Keratinocyte (primary cell): ENCODE measurements at places on chromosomes 4 and X.

- no peak for DNase-seq
These were observed 84.2 kb downstream of the SORCS2 start for GRCh38 chr4:7276515-7276914.

GRCh38 chr4:38290366-38290765 lies 330.2 kb downstream of the PTTG2 start:
- no peak for DNase-seq

DNA sequence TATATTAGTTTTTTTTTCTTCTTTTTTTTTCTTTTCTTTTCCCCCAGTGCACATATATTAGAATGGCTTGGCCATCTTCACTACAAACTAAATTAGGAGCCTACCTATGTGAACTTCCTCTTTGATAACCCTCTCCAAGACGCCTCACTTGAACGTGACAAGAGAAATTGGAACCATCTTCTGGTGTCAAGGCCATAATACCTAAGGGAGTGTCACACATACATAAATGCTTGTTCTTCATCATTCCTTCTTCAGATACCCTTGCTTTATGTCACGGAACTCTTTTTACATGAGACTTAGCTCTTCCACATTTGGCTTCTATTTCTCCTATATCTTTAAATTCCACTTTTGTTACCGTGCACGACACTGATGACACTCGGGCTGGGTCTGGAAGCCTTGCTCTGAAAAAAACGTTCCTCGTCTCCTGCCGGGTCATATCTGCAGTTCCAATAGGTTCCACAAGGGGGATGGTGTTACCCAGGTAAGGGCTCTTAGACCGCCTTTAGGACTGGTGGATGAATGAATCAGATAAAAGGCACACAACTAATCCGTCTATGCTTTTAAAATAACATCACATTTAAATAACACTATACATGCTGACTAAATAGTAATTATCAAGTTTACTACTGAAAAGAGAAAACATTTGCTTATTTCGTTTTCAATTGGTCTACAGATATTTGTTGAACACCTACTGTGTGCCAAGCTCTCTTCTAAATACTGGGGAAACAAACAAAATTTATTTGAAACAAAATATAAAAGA lies 19.9 kb downstream of the DGAT2L6 start:
- peak; percentile 36 for DNase-seq

- DNase-seq, result no peak
These were observed 671.5 kb upstream of the GRIA3 start for GRCh38 chrX:122512561-122513072.

DNA sequence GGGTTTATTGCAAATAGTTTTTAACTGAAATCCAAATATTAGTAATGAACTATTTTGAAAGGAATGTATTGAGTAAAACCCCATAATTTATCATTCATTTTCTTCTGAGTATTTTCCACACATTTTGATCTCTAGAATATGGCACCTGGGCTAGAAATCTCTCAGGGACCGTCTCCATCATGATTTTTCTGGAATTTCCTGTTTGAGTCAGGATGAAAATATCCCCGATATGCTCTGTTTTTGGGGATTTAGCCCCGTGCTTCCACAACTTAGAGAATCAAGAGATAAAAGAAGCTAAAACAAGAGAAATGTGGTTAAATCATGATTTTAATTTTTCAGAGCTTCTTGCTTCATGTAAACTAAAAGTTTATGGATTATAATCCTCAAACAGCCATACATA lies 114.2 kb downstream of the SPCS3 start:
- no peak for DNase-seq

GRCh38 chr4:40395908-40396793 lies 61.0 kb downstream of the CHRNA9 start:
- DNase-seq, result no peak

DNA sequence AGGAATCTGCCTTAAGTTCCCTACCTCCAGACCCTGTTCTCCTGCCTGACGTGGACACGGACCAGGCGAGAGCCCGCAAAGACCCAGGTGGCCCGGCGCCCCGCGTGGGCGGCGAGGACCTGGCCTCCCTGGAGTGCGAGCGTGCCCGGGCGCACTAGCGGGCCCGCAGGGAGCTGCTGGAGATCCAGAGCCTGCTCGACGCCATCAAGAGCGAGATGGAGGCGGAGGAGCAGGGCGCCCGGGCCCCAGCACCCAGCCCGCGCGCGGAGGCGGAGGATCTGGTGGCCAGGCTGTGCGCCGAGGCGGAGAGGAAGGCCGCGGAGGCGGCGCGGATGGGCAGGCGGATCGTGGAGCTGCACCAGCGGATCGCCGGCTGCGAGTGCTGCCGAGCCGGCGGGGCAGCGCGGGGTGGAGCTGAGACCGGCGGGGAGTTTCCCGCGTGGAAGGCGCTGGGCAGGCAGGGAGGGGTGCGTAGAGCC lies 18.2 kb downstream of the MRFAP1 start:
- DNase-seq, result no peak

- DNase-seq, result no peak
These were observed 244.3 kb upstream of the DCAF8L1 start for GRCh38 chrX:28225513-28225912.

DNA sequence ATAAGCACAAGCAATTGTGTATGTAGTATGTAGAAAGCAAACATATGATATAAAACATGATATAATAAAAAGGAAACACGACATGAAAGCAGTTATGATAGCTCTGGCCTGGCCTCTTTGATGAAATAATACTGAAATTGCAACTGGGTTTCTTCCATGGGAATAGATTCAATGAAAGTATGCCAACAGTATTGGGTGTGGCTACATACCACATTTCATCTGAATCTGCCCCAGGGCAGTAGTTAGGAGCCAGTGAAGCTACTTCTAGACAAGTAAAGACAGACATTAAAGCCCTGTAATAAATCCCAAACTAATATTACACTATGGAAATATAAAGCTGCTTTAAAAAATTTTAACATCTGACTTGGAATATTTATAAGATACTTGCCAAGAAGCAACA lies 207.3 kb downstream of the FBXW7 start:
- peak; percentile 76 for DNase-seq

GRCh38 chr4:1904042-1904441 lies 32.8 kb downstream of the NSD2 start:
- no peak for DNase-seq

DNA sequence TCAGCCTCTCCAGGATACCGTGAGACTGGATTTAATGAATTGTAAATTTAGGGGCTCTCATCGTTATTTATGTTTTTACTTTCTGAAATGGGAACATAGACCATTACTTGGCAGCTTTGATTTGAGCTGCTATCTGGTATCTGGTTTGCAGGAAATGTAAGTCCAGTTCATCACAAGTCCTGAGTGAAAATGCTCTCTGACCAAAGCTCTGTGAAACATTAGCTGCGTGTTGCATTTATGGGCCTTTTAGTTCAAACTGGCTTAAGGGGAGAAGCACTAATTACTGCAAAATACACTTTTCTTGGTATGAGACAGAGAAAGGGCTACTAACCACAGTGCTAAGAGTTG lies 420 bp downstream of the CC2D2A start:
- no peak for DNase-seq

DNA sequence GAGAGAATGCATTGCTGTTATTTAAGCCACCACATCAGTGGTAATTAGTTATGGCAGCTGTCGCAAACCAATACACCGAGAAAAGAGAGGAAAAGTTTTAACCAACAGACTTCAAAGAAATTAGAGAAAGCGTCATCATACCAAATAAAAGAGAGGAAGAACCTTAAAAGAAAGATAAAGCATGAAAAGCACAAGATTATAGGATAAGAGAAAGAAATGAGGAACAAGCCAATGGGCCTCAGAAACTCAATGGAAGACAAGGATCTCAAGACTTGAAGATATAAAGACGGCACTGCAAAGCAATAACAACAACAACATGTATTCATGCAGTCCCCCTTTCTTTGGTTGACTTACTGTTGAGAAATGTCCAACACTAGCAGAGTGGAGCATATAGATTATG lies 22.8 kb upstream of the ASMTL start:
- DNase-seq, result no peak

GRCh38 chr4:48153791-48154550 lies 19.9 kb upstream of the TXK start:
- no peak for DNase-seq

- DNase-seq, result no peak
These were observed 50.7 kb downstream of the MXRA5 start for GRCh38 chrX:3295731-3296130.

- DNase-seq, result no peak
These were observed 111.2 kb downstream of the ARAP2 start for GRCh38 chr4:36133086-36133485.

GRCh38 chrX:96655947-96656623 lies 28.6 kb upstream of the DIAPH2 start:
- DNase-seq, result no peak

DNA sequence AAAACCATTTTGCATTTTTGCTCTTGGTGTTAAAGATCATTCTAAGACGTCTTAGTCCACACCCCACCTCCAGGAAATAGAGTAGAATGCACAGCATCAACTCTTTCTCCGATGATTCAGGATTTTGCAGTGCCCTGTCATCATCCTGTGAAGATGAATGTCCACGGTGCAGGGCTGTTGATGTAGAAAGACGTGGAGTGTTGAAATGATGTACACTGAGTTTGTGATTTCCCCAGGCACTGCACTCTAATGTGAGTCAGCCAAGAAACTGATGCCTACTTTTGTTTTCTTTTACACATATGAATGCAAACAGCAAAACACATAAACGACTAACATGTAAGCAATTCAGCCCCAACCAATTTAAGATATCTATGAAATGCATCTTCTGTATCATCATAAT lies 10.5 kb downstream of the LGI2 start:
- DNase-seq, result peak; percentile 53

GRCh38 chrX:115322375-115322774 lies 32.9 kb downstream of the LUZP4 start:
- no peak for DNase-seq
